ENCODE measurements at places on chromosomes 2 and 18.

DNA sequence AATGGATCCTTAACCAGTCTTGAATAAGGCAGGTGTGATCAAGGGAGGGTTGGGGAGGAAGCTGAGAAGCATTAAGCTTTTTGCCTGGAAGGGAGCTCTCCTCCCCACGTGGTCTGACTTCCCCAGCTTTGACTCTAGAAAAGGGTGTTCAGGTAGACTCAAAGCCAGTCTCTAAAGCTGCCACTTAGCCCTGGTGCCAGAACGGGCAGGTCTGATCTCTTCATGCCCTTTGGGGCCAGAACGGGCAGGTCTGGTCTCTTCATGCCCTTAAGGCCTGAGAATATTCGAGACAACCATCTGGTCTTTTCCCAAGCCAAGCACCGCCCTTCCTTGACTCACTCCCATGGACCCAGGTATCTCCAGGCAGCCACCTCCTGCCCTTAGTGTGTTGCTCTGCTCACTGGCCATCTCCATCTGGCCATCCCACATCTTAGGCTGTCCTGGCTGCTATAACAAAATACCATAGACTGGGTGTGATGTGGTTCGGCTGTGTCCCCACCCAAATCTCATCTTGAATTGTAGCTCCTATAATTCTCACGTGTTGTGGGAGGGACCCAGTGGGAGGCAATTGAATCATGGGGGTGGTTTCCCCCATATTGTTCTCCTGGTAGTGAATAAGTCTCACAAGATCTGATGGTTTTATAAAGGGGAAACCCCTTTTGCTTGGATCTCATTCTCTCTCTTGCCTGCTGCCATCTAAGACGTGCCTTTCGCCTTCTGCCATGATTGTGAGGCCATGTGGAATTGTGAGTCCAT lies 59.4 kb downstream of the SNORC start:
- DNase-seq: no peak

- DNase-seq: no peak
Observed at GRCh38 chr2:237870126-237870525, 10.7 kb downstream of the RAMP1 start.

DNA sequence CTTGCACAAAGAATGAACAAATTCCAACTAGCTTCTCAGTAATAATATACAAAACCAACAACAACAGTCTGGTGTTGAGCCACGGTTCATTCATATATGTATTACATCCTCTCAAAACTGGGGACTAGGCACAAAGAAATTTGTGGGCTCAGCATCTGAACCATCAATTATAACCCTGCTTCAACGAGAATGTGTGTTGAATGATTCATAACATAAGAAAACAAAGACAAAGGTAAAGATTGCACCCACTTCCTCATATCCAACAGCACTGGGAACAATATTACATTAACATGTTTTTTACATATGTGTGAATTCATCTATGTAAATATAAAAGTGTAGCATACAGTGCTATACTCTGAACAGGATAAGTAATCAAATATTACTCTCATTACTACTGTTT lies 144.8 kb downstream of the CDH2 start:
- DNase-seq: no peak

- DNase-seq: no peak
Observed at GRCh38 chr2:212528106-212528856, 10.3 kb downstream of the ERBB4 start.

DNA sequence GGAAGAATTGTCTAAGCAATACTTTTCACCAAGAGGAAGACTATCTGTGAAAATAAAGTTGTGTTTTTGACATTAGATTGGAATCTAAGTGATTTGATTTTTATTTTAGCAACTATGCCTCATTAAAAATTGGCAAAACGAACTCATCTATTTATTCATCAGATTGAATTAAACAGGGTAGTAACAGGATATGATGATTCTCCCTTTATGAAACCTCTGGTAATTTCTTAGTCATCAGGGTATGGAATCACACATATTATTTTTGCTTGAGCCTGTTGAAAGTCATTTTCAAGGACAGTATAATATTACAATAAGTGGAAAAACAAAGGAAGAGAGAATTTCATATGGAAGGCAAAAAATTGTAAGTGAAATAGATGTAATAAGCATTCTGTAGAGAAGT lies 22.0 kb downstream of the ZNF804A start:
- DNase-seq: no peak

DNA sequence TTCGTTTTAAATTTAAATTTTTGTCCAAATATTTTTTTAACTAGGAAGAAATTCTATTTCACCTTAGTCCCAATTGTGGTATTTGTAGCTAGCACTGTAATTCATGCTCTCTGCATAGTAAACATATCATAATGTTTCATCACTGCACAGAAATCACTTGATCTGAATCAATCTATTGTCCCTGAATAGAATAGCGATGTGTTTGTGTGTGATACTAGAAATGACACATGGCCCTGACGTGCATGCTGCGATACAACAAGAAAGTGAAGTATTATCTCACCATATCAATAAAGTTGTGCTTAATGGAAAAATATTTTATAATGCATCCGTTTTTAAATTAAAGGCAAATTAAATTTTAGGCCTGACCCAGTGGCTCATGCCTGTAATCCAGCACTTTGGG lies 10.0 kb downstream of the TTL start:
- DNase-seq: no peak

GRCh38 chr2:128774320-128775216 lies 455.9 kb upstream of the HS6ST1 start:
- no peak for DNase-seq

DNA sequence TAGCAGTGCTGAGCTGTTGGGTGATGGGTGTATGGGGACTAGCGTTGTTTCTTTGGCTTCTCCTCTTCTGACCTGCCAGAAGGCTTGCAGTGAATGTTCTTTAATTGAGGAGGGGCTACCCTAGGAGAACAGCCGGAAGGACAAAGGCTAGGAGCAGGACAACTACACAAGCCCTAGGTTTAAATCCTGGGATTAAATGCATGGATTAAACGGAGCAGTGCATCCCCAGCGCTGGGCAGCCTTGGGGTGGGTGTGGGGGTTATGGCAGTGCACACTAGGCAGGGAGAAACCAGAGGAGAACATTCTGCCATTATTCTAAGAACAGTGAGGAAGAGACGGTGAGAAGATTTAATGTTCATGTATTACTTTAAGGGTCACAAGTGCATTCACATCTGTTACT lies 86.4 kb upstream of the MCFD2 start:
- DNase-seq: no peak
